GM06990 (cell line): ENCODE measurements at places on chromosomes 16 and 17.

- DNase-seq: no peak
Measured at GRCh38 chr17:27733773-27734172, 66.6 kb downstream of the NOS2 start.

GRCh38 chr17:6476076-6476809 lies 32.0 kb downstream of the PIMREG start:
- no peak for DNase-seq

DNA sequence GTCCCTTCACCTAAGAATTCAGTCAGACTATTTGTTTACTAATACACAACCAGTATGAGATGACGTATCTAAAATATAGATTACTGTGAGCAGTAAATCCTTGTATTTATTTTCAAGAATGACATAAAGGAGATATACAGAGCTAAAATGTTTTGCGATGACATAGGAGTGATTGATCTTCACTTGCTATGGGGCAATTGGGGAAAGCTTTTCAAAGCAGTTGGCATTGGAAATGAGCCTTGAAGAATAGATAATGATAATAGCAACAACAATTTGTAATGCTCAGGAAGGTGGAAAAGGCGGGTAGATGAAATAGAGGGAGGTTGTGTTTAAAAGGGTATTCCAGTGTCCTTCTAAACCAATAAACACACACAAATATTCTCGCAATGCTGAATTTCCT lies 623.7 kb downstream of the CDH8 start:
- no peak for DNase-seq

- DNase-seq: no peak
Measured at GRCh38 chr17:10197721-10198508, 491 bp downstream of the GAS7 start.

- DNase-seq: no peak
Measured at GRCh38 chr16:80622007-80622406, 81.2 kb downstream of the DYNLRB2 start.

DNA sequence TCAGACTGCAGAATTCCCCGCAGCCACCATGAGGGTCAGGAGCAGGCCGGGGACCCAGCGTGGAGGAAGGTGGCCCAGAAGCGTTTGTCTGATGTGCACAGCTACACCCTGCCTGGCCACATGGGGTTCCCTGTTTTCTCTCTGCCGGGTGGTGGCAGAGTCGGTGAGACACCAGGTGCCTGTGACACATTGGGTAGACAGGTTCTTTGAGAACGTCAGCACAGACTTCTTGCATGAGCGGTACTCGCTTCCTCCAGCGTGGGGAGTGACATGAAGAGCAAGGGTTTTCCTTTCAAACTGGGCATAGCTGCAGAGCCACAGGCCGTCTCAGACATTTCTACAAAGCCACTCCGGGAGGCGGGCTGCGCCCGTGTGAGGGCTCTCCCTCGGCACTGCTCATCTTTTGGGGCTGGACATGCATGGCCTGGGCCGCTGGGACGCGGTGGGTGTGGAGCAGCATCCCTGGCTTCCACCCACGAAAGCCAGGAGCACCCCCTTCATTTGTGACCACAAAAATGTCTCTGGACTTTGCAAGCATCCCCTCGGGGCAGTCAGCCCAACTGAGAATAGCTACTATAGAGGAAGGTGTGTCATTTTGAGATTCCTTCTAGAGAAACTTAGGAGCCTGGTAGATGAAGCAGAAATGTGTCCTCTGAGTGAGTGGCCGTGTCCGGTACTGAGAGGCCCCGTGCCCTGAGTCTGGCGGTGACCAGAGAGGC lies 26.0 kb downstream of the NME3 start:
- DNase-seq: no peak

- no peak for DNase-seq
Measured at GRCh38 chr17:17366941-17367875, 64.0 kb downstream of the NT5M start.

DNA sequence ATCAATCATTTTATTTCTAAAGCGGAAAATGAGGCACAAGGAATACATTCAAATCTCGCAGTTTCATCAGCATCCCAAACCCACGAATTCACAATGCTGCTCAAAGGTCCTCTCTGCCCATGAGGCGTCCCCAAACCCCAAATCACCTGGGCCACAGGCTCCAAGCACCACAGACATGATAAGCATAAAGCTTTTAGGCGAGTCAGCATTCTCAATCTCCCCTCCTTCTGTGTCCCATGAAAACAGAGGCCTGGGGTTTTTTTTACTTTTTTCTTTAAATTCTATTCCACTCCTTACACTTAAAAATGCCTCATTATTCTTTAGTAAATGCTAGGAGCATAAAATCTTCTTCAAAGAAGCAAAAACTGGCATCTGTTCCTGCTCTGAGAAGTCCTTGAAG lies 55.0 kb downstream of the CYTH1 start:
- no peak for DNase-seq

GRCh38 chr17:66508896-66509844 lies 206.8 kb downstream of the PRKCA start:
- DNase-seq: no peak

GRCh38 chr16:89313583-89313982 lies 96.1 kb downstream of the ZNF778 start:
- DNase-seq: no peak

DNA sequence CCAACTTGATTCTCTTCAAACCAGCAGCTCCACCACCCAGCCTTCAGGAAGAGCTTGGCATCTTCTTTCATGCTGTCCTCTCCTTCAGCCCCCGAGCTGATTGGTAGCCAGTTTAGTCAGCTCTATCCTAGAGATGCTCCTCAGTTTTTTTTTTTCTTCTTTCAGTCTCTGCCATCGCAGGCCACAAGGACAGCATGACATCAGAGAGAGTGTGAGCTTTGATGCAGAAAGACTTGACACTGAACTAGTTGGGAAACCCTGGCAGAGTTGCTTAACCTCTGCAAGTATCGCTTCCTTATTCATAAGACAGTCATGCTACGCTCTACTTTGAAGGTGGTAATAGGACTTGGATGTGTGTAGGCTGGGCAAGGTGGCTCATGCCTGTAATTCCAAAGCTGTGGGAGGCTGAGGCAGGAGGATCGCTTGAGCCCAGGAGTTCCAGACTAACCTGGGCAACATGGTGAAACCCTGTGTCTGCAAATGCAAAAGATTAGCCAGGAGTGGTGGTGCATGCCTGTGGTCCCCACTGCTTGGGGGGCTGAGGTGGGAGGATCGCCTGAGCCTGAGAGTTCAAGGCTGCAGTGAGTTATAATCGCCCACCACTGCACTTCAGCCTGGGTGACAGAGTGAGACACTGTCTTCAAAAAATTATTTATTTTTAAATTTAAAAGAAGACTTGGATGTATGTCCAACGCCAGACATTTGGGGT lies 2.6 kb downstream of the CD300LB start:
- peak; percentile 46 for DNase-seq

- DNase-seq: no peak
Measured at GRCh38 chr17:39678340-39679116, 9.3 kb downstream of the PGAP3 start.

DNA sequence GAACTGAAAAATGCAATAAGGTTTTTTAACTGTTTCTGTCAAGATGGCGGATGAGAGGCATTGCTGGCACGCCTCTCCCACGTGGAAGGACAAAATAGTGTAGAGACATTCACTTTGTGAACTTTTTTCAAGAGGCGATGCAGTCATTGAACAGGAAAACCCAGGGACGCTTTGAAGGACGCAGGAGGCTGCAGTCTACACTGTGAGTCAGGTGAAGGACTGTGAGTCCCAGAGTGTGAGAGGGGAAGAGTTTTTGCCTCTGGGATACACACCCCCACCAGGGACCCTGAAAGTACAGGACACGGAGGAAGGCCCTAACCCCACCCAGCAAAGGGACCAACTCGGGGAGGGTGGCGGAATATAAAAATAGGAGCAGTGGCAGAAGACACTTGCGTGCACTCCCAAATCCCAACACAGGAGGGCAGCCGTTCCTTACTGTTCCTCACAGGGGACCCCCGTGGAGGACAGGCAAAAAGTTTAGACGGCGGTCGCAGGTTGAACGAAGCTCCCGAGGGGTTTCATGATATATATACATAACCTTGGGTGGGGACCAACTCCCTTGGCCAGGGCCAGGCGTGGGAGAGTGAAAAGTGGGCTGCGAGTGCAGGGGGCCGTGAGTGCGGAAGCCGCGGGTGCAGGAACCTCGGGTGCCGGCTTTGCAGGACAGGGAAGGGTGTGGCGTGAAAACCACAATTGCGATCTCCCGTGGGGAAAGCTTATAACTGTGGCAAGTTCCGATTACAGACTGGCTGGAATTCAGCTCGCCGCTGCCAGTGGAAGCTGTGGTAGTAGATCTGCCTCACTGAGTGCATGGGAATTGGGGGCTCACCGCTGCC lies 82.0 kb upstream of the ALOX12 start:
- peak; percentile 45 for DNase-seq

DNA sequence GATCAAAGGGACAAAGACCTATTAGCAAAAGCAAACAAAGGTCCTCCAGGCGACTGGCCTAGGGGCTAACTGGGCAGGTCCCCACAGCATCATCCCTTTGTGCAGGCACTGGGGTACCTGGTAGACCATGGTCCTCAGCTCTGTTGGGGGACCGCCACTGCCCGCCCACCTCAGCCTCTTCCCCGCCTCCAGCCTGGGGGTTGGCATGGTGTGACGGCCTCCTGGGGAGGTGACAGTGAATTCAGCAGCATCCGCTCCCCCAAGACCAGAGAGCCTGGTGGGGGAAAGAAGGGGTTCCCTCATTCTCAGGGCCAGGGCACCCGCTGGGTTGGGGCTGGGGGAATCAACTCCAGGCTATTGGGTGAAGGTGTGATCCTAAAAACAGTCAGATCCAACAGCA lies 38.7 kb upstream of the DNAH9 start:
- DNase-seq: no peak

- DNase-seq: no peak
Measured at GRCh38 chr17:21542991-21543390, 149.3 kb upstream of the KCNJ18 start.

DNA sequence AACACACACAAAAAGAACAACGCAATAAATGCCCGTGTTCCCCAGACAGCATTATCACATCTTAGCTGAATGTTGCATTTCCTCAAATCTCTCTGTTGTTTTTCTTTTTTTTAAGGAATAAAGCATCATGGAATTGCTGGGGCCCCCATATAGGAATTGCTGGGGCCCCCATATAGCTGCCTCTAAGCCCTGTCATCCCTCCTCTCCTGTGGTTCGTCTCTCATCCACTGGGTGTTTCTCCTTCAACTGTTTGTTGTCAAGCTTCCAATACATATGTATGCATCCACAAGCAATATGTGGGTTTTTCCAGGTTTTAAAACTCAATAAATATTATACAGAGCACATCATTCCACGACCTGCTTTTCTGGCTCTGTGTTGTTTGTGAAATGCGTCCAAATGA lies 43.2 kb downstream of the HSBP1 start:
- no peak for DNase-seq

- no peak for DNase-seq
Measured at GRCh38 chr17:37818689-37819088, 73.8 kb upstream of the HNF1B start.

- DNase-seq: no peak
Measured at GRCh38 chr17:12406623-12407215, 259.0 kb upstream of the MYOCD start.

- DNase-seq: no peak
Measured at GRCh38 chr16:27706156-27706865, 156.4 kb downstream of the KATNIP start.

- no peak for DNase-seq
Measured at GRCh38 chr17:75326226-75326848, 37.1 kb upstream of the SLC25A19 start.

DNA sequence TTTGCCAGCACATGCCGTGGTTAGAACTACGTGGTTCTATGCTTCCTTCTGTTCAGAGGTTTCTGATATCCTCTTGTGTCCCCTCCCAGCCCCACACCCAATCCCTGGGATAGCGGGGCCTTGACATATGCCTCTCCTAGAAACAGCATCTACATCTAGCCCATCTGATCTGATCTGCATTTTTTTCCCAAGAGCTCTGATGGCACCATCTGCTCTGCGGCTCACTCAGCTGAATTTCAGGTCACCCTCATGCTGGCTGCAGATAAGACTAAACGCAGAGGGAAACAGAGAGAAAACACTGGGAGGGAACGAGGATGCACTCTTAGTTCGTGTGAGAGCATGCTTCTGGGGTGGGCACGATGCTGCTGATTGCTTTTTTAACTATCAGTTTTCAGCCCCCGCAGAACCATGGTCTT lies 10.7 kb downstream of the WIPI1 start:
- no peak for DNase-seq

GRCh38 chr16:49463529-49463928 lies 89.9 kb downstream of the C16orf78 start:
- DNase-seq: peak; percentile 67

DNA sequence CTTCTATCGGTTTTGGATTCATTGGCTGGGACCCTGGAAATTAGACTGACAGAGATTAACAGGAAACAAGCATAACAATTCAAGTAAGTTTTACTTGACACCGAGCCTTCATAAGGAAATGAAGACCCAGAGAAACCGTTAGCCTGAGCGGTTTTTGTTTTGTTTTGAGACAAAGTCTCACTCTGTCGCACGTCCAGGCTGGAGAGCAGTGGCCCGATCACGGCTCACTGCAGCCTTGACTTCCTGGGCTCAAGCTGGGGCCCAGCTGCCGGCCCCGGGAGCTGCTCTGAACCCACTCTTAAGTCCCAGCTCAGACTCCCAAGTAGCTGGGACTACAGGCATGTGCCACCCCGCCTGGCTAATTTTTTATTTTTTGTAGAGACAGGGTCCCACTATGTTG lies 321.3 kb downstream of the SEC14L1 start:
- DNase-seq: peak; percentile 85
